ENCODE measurements at places on chromosomes 5 and 9.

DNA sequence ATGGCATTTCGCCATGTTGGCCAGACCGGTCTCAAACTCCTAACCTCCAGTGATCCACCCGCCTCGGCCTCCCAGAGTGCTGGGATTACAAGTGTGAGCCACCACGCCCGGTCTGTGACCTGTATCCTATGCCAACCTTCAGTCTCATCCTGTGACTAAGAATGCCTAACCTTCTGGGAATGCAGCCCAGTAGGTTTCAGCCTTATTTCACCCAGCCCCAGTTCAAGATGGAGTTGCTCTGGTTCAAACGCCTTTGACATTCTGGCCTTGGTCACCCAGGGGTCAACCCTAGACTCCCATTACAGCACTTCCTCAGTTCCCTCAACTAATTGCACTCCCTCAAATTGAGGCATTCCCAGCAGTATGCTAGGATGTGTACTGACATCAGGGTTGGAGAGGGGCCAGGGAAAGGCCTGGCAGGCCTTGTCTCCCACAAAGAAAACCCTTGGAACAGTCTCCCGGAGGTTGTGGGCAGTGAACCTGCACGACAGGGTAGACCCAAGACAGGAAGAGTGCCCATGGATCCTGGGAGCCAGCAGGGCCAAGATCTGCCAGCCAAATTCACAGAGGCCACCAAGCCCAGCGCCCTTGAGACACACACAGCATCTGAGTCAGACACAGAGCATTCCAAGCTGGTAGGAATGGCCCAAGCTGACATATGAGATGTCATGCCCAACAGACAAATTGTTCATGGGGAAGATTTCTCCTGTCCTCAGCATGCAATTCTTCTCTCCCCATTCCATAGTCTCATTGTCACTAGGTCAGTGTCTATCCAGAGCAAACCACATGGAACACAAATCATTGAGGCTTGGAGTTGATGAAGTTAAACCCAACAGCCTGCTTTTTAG, 24.9 kb upstream of the SMU1 start:
- DNase-seq: no peak

GRCh38 chr5:173668245-173668800, 51.9 kb upstream of the BOD1 start:
- DNase-seq: no peak

GRCh38 chr5:179272326-179273072, 72.8 kb downstream of the ADAMTS2 start:
- no peak for DNase-seq

- DNase-seq: no peak
Measured at GRCh38 chr5:139678751-139679750, 30.9 kb downstream of the CXXC5 start.

- DNase-seq: no peak
Measured at GRCh38 chr5:110031402-110032140, 341.8 kb downstream of the MAN2A1 start.

DNA sequence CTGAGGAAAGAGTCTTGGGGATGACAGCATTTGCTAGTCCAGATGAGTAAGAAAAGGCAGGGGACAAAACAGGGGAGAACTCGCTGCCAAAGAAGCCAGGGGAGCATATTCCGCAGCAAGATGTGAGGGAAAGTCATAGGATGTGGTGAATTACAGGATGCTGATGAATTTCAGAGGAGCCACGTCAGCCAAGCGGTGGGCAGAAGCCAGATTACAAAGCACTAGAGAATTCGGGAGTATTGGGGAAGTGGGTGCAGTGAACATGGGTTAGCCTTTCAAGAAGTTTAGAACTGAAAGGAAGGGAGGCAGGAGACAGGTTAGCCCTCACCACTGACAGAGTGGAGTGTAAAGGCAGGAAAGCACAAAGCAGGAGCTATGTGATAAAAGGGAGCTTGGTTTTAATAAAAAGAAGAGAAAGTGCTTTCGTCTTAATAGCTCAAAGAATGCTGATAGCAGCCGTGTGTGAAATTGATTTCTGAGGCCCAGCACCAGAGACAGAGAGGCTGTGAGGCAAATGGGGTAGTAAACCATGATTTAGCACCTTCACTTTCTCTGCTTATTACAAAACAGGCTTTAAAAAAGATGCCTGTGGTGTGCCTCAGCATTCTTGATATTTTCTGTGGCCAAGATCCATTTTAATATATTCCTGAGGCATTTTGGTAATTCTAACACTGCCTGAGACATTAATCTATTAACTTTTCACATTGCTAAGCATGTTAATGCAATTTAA, 16.9 kb downstream of the ADAMTSL1 start:
- no peak for DNase-seq

- no peak for DNase-seq
Measured at GRCh38 chr9:32587901-32588300, 14.9 kb upstream of the NDUFB6 start.

- no peak for DNase-seq
Measured at GRCh38 chr9:87381050-87381711, 116.5 kb upstream of the DAPK1 start.

DNA sequence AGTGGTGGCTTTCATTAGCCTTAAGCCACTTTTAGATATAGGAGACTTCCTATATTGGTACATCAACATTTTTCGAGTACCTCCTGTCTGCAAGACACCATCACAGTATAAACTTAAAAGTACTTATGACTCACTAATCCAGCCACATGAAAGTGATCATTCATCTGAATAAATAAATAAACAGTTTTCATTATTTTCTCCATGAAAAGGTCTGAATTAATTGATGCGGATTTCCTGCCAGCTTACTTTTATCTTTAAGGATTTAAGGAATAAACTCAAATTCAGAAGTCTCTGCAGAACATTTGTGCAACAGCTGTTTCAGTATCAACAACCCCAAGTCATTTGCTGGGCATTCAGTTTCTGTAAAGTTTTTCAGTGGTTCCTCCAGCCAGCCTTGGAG, 4.0 kb downstream of the SAP30L start:
- DNase-seq: no peak

DNA sequence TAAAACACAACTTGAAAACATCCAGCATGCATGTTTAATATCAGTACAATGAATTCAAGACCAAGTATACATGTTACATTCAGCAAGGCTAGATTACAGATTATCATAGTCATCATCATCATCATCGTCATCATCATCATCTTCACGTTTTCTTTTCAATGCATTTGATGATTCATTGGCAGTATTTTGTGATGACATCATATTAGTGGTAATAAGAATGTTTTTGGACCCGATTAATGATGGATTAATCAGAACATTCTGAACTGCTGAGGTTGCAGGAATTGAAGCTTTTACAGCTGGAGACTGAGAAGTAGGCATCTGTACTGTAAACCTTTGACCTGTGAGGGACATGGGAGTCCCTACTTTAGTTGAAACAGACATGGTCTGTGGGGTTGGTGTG, 4.5 kb downstream of the AK6 start:
- no peak for DNase-seq

- no peak for DNase-seq
Measured at GRCh38 chr5:82332886-82333615, 54.9 kb upstream of the RPS23 start.

GRCh38 chr5:38134810-38135209, 123.5 kb upstream of the EGFLAM start:
- no peak for DNase-seq

- DNase-seq: no peak
Measured at GRCh38 chr9:81431641-81432040, 257.7 kb downstream of the TLE1 start.

DNA sequence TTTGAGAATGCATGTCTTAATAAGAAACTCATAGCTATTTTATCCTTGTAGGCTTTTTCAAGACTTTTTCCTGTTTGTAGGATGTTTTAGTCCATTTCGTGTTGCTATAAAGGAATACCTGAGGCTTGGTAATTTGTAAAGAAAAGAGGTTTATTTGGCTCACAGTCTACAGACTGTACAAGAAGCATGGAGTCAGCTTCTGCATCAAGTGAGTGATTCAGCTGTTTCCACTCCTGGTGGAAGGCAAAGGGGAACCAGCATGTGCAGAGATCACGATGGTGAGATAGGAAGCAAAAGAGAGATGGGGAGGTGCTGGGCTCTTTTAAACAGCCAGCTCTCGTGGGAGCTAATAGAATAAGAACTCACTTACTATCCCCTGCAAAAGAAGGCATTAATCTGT, 177.3 kb downstream of the ALDH1A1 start:
- no peak for DNase-seq

GRCh38 chr9:88307136-88307535, 81.1 kb upstream of the SPIN1 start:
- no peak for DNase-seq

DNA sequence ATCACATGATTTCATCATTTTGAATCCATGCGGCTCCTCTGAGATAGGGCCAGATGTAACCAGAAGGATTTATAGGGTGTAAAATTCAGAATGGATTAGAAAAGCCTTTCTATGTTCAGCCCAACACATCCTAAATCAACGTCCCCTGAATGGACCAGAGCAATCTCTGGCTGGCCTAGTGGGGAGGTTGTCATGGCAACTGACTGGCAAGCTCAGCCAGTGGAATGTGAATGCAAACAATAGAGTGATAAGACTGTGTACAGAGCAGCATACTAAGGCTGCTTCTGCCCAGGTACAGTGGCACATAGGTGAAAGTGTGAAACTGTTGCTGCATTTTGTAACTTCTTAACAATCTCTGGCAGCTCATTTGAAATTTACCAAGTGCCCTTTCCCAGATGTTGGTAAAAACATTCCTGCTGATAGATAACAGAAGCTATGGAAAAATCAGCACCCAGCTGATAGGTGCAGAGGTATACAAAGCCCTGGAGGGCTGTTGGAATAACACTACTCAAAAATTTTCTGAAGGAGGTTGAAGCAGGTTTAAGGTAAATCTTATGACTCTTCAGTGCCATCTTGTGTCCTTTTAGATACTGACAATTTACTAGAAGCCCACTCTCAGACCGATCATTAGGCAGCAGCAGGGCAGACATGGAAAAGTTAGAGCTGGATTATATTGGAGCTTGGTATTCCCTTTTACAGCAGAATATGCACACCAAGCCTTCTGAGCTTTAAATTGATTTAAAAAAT, 267.2 kb downstream of the RAB3C start:
- DNase-seq: no peak

DNA sequence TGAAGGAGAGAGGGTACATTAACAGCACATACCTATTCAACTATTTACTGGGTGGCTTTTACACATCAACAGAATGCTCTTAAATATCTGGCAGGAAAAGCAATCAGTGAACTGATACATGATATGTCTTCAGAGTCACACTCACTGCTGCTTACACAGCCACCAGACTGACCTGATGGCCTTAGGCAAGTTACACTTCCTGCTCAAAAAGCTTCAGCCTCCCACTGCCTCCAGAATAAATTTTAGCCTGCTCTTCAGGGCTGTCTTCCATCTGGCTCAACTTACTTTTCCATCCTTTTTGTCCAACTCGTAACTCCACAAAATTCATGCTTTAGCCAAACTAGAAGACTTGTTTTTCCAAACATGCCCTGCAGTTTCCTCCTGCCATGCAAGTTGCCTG, 10.7 kb downstream of the LOX start:
- no peak for DNase-seq

- no peak for DNase-seq
Measured at GRCh38 chr9:137457406-137458193, 1.5 kb downstream of the NSMF start.

DNA sequence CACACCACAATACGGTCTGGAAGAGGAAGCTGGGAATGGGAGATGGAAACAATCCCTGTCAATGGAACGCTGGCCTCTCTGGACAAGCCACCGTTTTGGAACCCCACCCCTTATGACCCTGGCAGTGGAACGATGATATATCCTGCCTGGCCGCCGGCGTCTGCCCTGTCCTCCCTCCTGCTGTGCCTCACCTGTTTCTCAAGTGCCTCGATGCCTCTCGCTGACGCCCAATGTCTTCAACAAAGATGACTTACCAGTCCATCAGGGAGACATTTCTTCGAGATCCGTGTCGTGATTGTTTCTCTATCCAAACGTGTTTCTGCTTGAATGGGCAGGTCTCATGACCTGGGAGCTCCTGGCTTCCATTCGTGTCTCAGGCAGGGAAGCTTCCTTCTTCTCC, 476.5 kb downstream of the SPATA31A7 start:
- DNase-seq: no peak

GRCh38 chr5:76163111-76163628, 80.0 kb downstream of the SV2C start:
- no peak for DNase-seq

DNA sequence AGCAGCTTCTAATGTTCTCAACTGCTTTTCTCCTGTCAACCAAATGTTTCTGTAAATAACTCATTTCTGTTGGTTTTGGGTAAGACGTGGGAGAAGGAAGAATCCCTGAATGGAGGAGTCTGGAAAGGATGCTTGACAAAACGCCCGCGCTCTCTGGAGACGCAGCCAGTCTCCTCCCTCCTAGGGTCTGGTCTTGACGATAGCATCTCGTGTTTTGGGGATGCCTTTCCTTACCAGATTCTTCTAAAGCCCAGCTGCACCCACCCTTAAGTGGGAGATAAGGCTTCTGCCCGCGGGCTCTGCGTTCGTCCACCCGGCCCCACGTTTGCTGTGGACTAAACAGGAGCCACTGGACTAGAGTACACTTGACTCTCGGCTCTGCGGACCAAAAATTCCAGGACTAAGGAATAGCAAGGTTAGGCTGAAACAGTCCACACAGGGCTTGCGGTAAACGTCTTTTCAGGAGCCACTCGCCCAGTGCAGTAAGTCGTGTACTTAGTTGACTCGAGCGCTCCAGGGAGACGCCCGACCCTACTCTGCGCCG, 491 bp upstream of the CTSL start:
- no peak for DNase-seq

- no peak for DNase-seq
Measured at GRCh38 chr5:116361171-116361967, 213.3 kb downstream of the SEMA6A start.

DNA sequence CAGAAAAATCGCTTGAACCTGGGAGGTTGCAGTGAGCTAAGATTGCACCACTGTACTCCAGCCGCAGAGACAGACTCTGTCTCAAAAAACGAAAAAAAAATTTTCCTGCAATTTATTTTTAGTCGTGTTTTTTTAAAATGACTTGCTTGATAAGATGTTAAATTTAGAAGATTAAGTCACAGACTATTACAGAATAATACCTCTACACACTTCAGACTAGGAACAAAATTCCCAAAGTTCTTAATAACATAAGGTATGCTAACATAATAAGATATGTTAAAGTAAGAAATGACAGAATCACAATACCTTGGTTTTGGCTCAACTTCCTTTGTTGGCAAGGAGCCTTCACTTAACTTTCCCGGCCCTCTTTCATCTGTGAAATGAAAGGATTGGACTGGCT, 59.5 kb upstream of the NPR3 start:
- DNase-seq: no peak

Data from activated CD8-positive, alpha-beta memory T cell treated with anti-CD3 and anti-CD28 coated beads for 48 hours (primary cell).